ENCODE measurements at places on chromosomes 2 and 18.

DNA sequence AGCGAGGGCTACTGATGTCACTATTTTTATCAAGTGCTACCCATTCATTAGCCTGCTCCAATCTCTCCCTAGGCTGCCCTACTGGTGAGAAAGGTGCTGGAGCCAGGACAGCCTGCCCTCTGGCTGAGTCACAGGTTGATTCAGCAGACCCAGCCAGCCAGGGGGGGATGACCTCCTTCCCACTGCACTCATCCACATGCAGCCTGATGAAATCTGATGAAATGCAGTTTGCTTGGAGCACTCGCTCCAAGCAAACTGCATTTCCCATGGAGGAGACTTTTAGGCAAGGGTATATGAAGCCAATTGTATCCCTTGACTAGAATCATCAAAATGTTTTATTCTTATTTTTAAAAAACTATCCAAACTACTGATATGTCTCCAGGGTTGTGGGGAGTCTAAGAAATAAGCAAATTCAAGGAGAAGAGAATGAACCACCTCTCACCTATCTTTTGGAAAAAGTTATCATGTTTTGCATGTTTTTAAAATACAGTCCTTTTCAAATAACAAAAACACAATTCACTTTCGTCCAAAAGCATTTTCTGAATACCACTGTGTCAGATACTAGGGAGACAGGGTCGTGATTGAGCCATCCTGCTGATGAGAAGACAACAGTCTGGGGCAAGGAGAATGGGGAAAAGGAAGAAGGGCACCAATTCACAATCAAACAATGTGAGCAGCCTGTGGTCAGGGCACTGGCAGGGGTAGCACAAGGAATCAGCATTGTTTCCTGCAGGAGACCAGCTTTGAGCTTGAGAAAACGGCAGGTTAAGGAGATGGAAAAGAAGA, 128.3 kb downstream of the AFF3 start:
- no peak for DNase-seq

GRCh38 chr18:12442946-12443345, 35.2 kb downstream of the PRELID3A start:
- no peak for DNase-seq

DNA sequence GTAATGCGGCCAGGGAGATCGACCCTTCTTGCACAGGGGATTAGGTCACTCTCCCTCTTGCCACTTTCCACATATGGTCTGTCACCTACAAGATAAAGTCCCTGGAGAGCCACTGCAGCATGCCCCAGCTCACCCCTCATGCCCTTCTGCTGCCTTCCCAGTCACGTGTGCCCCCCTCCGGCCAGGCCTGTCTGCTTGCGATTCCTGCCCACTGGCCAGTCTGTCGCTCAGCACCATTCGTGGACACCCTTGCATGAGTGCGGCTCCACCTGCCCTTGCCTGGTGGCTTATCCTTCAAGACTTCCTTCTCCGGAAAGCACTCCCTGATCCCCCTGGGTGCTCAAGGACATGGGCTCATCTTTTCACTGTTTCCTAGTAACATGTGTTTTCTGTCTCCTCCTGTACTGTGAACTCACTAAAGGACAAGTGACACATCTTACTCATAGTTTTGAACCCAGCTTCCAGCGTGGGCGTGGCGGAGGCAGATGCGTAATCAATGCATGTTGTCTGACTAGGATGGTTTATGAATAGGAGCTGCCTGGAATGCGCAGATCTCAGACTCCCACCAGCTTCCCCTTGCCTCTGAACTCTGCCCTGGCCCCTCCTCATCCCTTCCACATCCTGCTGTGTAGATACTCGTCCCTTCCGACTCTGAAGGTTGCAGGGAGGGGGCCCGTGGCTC, 7.8 kb upstream of the NT5DC4 start:
- DNase-seq = peak; percentile 70

- DNase-seq = no peak
Measured at GRCh38 chr18:22742409-22742808, 190.7 kb upstream of the RBBP8 start.

DNA sequence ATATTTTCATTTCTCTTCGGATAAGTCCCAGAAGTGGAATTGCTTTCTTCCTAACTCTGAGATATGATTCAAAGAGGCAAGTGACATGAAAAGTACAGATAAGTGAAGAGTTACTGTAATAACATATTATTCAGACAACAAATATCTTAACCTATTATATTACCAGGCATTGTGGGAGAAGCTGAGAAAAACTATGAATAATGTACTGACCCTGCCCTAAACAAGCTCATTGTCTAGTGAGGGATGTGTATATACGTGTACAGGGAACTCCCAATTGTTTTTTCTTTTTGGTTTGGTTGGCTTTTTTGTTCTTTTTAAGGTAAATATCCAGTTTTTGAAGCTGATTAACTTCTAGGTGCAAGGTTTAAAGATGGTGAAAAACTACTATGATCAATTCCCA, 26.5 kb downstream of the NCKAP1 start:
- no peak for DNase-seq

DNA sequence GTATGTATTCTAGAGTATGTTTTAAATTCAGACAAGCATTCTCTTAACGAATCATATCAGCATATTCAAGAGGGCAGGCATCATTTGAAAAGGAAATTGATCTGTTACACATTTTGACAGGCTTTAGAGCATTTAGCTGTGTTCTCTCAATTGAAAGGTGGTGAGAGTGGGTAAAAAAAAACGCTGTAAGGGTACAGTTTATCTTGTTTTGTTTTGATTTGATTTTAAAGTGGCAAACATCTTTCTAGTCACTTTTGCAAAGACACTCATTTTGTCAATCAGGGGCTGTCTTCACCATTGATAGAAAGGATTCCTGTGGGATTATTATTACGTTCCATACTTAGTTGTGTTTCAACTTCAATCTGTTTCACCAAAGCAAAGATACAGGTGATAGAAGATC, 2.2 kb downstream of the CDH19 start:
- DNase-seq = no peak

GRCh38 chr2:8860239-8860638, 22.8 kb upstream of the KIDINS220 start:
- DNase-seq = no peak

GRCh38 chr2:120520929-120521912, 175.3 kb downstream of the INHBB start:
- DNase-seq = peak; percentile 48

GRCh38 chr2:72114693-72115051, 33.0 kb downstream of the CYP26B1 start:
- DNase-seq = no peak

DNA sequence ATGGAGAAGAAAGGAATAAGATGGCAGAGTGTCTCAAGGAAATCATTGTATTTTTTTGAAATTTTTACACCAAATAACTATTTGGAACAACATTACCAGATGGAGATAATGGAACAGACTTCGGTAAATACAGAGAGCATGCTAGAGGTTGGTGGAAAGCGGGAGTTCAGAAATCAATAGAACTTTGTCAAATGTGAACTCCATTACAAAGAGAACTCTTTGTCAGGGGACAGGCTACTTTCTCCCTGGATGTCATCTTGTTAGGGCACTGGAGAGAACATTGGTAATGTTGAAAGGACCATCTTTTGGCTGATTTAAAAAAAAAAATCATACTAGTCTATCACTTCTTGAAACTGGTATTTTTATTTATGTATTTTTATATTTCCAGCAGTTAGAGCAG, 30.8 kb downstream of the DCC start:
- no peak for DNase-seq
